ENCODE measurements at places on chromosomes 12 and 14. TPM values are rescaled to one million over a fixed set of nuclear protein-coding genes. Genes with fewer than 3 reads are reported as not detected.

GRCh38 chr12:19829100-19829853, 390.0 kb downstream of the AEBP2 start:
- DNase-seq = no peak

GRCh38 chr14:37601865-37602264, 6.4 kb downstream of the TTC6 start:
- DNase-seq = no peak

DNA sequence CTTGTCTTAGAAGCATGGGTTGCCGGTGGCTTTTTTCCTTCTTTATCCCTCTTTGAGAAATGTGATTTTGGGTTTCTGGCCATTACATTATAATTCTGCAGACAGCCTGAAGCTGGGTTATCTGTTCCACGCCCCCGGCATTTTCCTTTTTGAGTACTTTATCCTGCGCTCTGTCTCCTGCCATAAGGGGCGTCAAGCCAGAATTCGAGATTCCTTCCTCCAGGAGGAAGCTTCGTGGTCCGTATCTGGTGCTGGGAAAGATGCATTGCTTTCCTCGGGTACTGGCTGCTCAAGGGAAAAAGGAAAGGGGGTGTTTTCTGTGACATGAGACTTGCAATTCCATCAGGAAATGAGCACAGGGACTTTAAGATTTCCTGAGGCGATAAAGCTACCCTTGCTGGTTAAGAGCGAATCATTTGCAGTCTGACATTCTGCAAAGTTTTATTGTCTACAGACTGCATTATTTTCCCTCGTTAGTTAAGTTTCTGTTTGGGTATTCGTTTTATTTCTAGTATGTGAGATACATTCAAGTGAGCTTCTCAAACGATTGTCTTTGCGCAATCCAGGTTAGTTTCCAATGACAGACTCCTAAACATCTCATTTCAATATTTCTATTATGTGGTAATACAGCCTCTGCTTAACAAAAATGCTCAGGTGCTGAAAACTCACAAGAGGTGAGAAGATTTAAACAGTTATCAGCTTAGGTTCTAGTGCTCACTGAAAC, 694 bp downstream of the AKAP5 start:
- no peak for DNase-seq

- no peak for DNase-seq
These were observed 145.8 kb downstream of the TSPAN9 start for GRCh38 chr12:3222979-3223378.

DNA sequence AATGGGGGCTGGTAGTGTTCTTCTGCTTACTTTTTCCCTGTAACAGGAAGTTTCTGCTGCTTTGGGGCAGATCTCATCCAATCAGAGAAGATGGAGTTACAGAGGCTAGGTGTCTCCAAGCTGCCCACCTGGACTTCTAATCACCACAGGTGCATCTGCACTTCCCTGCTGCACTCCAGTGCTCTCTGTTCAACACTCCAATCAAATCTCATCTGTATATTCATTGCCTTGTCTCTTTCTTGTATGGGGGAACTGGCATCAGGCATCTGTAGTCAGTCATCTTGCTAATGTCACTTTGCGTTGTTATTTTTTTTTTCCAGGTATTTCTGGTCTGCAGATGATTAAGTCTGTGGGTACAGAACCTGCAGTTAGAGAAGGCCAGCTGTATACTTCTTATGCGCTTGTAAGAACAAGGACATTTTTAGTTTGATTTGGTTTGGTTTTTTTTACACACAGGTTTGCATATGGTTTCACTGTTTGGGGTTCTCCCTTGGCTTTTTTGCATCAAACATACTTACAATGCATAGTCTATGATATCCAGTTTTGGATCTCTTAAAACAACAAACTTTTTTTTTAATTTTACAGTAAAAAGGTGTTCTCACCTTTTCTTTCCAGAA, 116.0 kb downstream of the METTL25 start:
- DNase-seq = no peak

EGLN3 gene
- total RNA-seq = 7.0 TPM

FGFR1OP2 gene
- total RNA-seq = 31.2 TPM

EXOC3L4 gene
- total RNA-seq = 0.17 TPM

All from epithelial cell of proximal tubule (primary cell).